NCI-H1930 (cell line): ENCODE measurements at places on chromosomes 1 and 21.

DNA sequence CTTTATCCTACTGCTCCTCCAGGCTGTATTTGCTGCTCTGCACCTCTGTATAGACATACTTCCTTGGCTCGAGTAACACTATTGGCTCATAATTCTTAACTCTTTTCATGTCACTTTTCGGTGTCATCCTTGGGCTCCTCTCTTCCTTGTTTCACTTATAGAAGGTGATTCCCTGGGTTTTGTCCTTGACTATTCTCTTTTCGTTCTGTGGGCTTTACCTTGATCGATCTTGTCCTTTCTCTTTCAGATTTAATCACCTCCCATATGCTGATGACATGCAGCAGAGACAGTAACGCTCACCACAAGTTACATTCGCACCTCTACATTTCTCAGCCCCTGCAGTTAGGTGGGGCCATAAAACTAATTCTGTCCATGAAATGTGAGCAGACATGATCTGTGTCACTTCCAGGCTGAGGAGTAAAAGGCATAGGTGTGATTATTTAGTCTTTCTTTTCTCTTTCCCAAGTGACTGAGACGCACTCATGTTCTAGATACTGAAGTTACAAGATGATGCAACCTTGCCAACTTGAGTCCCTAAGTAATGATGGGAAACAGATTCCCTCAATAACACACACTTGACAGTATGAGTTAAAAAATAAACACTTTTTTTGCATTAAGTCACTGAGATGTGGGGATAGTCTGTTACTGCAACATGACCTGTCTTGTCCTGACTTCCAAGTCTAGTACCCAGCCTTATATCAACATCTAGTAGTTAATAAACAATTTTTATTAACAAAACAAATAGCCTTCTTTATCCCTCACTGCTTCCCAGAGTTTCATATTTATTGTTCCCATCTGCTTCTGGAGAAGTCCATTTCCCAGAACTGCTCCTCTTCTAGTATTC, 49.9 kb upstream of the HAO2 start:
- DNase-seq = no peak

DNA sequence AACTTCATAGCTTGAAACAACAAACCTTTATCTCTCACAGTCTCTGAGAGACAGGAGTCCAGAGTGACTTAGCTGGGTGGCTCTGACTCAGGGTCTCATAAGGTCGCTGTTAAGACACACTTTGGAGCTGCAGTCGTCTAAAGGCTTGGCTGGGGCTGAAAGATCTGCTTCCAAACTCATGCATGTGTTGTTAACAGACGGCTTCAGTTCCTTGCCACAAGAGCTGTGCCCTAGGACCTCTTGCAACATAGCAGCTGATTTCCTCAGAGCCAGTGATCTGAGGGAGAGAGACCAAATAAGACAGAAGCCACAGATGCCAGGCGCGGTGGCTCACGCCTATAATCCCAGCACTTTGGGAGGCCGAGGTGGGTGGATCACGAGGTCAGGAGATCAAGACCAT, 176.8 kb downstream of the DISC1 start:
- DNase-seq = no peak

DNA sequence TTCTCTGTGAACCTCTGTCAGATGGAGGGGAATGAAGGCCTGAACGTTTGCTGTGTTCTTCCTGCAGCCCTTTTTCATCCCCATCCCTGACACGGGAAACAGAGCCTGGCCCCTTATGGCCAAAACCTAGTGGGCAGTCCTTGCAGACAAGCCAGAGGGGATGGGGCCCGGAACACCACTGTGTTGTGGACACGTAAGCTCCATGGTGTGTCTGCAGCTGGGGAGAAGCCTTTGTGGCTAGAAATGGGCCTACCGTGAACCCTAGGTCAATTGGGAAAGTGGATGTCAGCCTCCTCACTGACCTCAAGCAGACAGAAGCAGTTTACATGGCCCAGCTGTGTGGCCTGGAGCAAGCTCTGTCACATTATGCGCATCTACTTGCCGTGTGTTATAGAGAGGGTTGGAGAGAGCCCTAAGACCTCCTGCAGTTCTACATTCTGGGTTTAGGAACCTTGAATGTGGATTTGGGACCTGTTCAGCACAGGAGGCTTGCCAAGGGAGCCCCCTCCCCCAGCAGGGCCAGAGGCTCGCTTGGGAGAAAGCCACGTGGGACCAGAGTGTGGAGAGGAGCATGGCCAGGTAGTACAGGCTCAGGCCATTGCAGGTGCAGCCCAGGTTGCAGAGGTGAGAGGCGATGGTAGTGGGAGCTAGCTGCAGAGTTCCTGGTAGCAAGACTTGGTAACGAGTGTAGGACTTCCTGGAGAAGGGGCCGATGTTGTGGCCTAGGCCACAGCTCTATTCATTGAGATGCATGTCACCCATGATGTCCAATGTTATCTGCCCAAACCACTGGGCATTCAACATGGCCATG, 20.7 kb downstream of the PARS2 start:
- no peak for DNase-seq

DNA sequence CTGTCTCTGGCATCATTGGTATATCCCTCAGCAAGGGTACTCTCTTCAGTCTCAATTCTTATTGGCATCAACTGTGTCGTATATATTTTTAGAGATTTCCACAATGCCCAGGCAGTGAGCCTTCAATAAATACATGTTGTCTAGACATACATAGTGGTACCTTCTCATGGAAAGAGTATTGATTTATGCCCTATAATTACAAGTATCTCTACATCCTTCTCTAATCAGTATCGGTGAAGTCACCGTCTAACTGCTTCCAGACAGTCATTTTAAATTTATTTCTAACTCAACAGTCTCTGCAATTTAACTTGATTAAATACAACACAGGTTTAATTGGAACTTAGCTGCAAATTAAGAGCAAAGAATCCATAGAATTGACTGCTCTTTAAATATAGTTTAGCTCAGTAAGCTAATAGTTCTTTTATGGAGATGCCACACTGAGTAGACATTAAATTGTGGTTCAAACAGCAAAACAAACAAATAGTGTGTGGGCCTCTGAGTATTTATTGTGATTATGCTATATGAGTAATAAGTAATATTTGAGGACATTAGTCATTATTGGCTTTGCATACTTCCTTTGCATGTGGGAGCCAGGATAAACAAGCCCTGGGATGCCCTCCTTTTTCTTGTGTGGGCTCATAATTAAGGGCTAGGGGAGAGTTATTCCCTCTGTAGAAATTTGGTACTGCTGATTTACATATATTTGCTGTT, 126.9 kb upstream of the DUSP10 start:
- no peak for DNase-seq

DNA sequence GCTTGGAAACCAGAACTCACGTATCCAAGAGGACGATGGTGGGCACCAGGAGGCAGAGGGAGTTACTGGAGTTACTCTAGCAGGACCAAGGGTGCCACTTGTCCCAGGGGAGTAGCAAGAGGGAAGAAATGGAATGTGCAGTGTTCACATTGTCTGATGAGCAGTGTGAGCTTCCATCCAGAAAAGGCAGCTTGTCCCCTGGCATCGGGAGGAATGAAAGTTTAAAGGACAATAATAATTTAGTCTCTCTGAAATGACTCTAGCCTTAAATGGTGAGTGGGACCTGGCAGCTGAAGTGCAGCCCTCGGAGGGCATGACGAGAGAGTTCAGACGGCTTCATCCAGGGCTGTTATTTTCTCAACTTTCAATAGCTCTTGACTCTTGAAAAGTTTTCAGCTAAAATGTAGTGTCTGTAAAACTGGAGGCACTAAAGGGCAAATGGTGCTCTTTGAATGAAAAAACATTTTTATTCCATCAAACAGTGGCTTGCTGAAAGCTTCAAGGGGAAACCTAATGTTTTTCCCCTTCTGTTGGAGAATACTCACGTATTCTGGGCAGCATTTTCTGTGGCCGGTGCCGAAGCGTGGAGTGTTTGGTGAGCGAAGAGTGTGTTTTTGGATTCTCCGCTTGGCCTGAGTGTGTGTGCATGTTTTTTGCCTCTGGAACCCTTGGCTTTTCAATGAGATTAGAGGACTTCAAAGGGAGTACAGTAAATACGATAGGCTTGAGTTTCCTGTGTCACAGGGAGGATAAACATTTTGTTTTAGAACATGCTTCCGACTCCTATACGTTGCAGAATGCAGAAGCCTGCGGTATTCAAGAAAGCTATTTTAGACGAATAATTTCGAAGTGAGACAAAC, 157.3 kb downstream of the GALNT2 start:
- no peak for DNase-seq

DNA sequence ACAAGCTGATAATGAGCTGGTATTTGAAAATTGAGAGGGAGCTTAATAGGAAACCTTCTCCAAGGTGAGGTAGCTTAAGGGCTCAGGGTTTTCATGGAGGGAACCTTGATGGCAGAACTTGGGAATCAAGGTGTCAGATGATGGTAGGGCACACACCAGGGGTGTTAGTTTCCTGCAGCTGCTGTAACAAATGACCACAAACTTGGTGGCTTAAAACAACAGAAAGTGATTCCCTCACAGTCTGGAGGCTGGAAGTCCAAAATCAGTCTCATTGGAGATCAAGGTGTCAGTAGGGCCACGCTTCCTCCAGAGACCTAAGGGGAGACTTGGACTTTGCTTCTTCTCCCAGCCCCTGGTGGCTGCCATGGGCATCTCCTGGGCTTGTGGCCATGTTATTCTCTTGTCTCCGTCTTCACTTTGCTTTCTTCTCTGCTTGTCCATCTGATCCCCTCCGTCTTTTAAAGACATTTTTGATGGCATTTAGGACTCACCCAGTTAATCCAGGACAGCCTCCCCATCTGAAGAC, 45.5 kb downstream of the HUNK start:
- DNase-seq = no peak

- DNase-seq = no peak
These were observed 146.6 kb downstream of the VPS13D start for GRCh38 chr1:12376236-12377045.

DNA sequence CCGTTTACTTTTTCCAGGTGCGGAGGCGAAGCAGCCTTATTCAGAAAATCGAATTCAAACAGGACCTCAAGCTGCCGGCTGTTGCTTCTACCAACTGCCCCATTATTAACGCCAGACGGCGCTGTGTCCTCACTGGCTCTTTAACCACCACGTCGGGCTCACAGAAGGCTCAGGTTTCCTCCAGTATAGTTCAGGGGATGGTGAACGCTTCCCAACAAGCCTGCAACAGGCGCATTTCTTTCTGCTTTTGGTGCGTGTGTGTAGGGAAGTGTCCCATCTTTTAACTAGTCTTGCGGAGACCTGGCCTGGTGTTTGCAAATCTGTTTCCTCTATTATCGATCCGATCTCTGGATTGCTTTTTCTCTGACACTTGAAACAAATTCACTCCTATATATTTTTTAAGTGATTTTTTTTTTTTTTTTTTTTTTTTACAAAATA, 791 bp upstream of the STUM start:
- DNase-seq = peak; percentile 82

GRCh38 chr1:119112791-119113190, 27.7 kb downstream of the WARS2 start:
- DNase-seq = no peak

DNA sequence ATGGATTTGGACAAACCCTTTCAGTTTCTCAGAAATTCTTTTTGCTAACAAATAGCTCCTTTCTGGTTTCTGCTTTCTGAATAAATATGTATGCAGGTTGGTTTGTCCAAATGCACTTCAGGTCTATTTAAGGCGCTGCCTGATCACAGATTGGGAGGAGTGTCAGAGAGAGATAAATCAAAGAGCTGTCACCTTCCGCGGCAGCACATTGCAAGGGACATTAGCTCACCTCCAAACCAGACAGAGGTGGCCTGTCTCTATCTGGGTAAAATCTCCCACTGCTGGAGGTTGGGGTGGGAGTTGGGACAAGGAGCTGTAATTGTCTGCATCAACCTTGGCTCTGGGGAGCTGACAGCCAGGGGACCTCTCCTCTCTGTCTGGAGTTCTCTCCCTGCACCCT, 25.2 kb downstream of the PRAMEF20 start:
- DNase-seq = no peak

- DNase-seq = no peak
These were observed 3.8 kb downstream of the TNN start for GRCh38 chr1:175071276-175071943.

DNA sequence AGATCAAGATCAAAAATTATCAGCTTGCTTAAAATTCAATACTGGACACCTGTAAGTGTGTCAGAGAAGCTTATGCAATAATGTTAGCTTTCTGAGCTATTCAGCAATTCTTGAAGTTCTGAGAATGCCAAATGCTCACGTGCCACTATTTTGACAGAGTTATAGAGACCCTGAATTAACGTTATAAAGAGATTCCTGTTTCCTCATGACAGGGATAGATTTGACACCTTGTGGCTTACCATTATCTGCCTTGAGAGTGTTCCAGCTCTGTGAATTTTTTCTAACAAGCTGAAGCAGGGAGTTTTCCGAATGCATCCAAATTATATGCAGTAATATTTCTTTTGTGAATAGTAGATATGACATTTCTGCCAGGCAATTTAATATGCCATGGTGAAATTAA, 781.6 kb downstream of the ADGRL2 start:
- DNase-seq = no peak

GRCh38 chr1:210866532-210866931, 267.4 kb downstream of the KCNH1 start:
- DNase-seq = no peak

- no peak for DNase-seq
These were observed 24.2 kb upstream of the NPL start for GRCh38 chr1:182765391-182765790.
